Activated CD8-positive, alpha-beta memory T cell treated with anti-CD3 and anti-CD28 coated beads, Interleukin-2, amount 10 ng/mL, durations not matched to agents 7 days and 5 days (primary cell): ENCODE measurements at places on chromosomes 2 and 18. TPM values are rescaled to one million over a fixed set of nuclear protein-coding genes. Genes with fewer than 3 reads are reported as not detected.

Gene LRATD1
- not detected for total RNA-seq

GRCh38 chr2:85413592-85414420, 3.6 kb upstream of the CAPG start:
- H3K27me3 ChIP-seq, result peaks cover 8% of the 10 kb centered on the region
- H3K4me1 ChIP-seq, result peaks cover 51% of the 10 kb centered on the region
- DNase-seq, result peak; percentile 56
- H3K36me3 ChIP-seq, result no peaks in the 10 kb centered on the region
- peak overlapping the region; percentile 65 for H3K4me3 ChIP-seq

DNA sequence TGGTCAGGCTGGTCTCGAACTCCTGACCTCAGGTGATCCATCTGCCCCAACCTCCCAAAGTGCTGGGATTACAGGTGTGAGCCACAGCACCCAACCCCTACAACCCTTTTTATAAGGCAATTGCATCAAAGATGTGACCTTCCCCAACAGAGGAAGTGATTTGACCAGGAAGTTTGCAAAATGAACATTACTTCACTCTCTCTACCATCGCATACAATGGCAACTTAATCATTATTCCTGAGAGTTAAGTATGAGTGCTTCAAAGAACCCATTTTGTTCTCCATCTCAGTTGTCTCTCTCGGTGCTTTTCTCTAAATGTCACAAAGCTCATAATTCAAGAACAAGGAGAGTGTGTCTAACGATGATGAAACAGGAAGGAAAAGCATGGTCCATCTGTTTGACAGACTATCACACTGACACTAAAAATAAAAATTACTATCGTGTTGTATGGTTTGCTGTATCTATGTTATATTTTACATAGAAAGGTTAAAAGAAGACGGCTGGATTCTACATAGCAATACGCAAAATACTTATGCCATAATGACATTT, 18.1 kb upstream of the CREG2 start:
- H3K27me3 ChIP-seq, result peaks cover 42% of the 10 kb centered on the region
- H3K36me3 ChIP-seq, result no peaks in the 10 kb centered on the region
- H3K4me1 ChIP-seq, result peaks cover 5% of the 10 kb centered on the region
- H3K27ac ChIP-seq, result no peak overlapping the region

- peaks cover 90% of the 10 kb centered on the region for H3K27me3 ChIP-seq
- H3K36me3 ChIP-seq, result peaks cover 1% of the 10 kb centered on the region
- H3K4me3 ChIP-seq, result no peak overlapping the region
Measured at GRCh38 chr2:118859157-118859770, 11.8 kb upstream of the EN1 start.

Gene CCDC141
- 12.5 TPM for total RNA-seq

- no peak for DNase-seq
- no peaks in the 10 kb centered on the region for H3K27me3 ChIP-seq
- no peak overlapping the region for H3K4me3 ChIP-seq
- no peaks in the 10 kb centered on the region for H3K36me3 ChIP-seq
Measured at GRCh38 chr2:69973335-69973735, 11.9 kb upstream of the ASPRV1 start.

GRCh38 chr18:35949903-35950627, 22.4 kb upstream of the RMP24 start:
- peak; percentile 52 for DNase-seq
- no peaks in the 10 kb centered on the region for H3K36me3 ChIP-seq
- H3K4me3 ChIP-seq, result peak overlapping the region; percentile 65
- no peak overlapping the region for H3K27ac ChIP-seq
- peaks cover 19% of the 10 kb centered on the region for H3K27me3 ChIP-seq
- H3K4me1 ChIP-seq, result peaks cover 3% of the 10 kb centered on the region

- DNase-seq, result no peak
- H3K4me3 ChIP-seq, result no peak overlapping the region
- H3K27me3 ChIP-seq, result no peaks in the 10 kb centered on the region
- H3K27ac ChIP-seq, result no peak overlapping the region
- H3K36me3 ChIP-seq, result no peaks in the 10 kb centered on the region
Measured at GRCh38 chr2:218310853-218311540, 18.7 kb upstream of the TMBIM1 start.

DNA sequence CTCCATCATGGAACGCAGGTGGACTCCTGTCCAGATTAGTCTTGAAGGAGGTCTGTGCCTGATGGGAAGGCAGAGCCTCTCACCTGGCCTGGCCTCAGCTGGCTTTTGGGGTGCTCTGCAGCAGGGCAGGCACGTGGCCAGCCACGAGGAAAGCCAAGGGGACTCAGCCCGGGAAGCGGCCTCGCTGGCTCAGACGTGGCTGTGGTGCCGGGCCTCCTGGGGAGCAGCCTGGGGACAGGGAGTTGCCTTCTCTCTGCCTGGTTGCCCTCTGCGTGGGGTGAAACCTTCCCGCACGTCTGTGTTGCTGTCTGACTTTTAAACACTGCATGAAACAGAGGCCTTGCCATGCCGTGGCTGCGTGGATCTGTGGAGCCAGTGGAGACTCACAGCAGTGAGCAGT, 45.0 kb downstream of the RTP5 start:
- no peaks in the 10 kb centered on the region for H3K4me1 ChIP-seq

DNA sequence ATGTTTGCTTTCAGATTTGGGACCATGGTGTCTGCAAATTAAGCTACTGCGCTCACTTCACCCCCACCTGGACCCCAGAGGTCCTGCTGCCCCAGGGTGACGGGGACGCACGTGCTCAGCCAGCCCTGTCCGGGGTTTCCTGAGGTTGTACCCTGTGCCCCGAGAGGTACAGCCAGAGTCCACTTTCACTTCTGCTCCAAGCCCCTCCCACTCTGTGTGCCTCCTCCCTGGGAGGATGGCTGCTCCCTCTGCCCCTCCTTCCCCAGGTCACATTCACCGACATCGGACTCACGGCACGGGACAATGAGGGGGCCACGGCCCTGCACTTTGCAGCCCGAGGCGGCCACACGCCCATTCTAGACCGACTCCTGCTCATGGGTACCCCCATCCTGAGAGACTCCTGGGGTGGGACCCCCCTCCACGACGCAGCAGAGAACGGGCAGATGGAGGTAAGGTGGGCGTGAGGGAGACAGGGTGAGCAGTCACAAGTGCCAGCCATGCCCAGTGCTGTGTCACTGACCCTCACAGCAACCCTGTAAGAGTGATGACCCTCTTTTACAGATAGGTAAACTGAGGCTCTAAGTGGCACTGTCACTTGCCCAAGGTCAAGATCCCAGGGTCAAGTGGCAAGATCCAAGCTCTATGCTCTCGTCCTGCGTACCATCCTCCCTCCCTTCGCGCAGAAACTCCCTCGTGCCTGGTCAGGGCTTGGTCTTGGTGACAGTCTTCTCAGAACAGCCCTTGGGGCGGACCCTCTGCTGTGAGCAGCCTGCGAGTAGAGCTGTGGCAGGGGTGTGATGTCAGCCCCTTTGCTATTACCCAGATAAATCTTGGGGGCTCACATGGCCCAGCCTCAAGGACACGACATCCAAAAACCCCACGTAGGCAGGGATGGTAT, 7.6 kb downstream of the ESPNL start:
- peaks cover 13% of the 10 kb centered on the region for H3K4me1 ChIP-seq
- H3K4me3 ChIP-seq, result no peak overlapping the region
- no peak overlapping the region for H3K27ac ChIP-seq
- H3K36me3 ChIP-seq, result no peaks in the 10 kb centered on the region
- DNase-seq, result peak; percentile 28

Gene KCNJ13
- not detected for total RNA-seq

GRCh38 chr2:126342457-126342856, 313.5 kb upstream of the GYPC start:
- H3K4me1 ChIP-seq, result no peaks in the 10 kb centered on the region
- no peaks in the 10 kb centered on the region for H3K27me3 ChIP-seq
- H3K36me3 ChIP-seq, result no peaks in the 10 kb centered on the region
- no peak for DNase-seq
- H3K27ac ChIP-seq, result no peak overlapping the region

- peaks cover 4% of the 10 kb centered on the region for H3K36me3 ChIP-seq
- no peak overlapping the region for H3K27ac ChIP-seq
- no peak overlapping the region for H3K4me3 ChIP-seq
- no peaks in the 10 kb centered on the region for H3K27me3 ChIP-seq
- peaks cover 12% of the 10 kb centered on the region for H3K4me1 ChIP-seq
Measured at GRCh38 chr2:44618251-44619023, 256.7 kb downstream of the CAMKMT start.

Gene MROH2A
- total RNA-seq, result not detected

DNA sequence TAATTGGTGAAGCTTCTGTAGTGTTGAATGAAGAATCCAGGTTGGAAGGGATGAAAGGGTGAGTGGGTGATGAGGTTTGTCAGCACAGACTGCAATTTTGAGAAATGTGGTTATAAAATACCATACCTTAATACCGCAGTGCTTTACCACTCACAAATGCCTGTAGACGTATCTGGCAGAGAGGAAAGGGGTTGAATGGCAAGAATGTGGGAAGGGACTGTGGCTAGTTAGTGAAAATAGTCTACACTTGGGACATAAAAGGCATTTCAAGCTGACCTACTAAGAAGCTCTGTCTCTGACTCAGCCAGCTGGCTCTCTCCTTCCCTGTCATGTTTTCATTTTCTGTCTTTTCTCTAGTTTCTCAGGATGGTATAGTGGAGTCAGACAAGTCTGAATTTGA, 25.1 kb downstream of the CDK15 start:
- no peaks in the 10 kb centered on the region for H3K36me3 ChIP-seq
- no peak overlapping the region for H3K4me3 ChIP-seq
- no peak overlapping the region for H3K27ac ChIP-seq
